ENCODE measurements at places on chromosomes 7 and 10.
A peak's percentile ranks its signal among the peaks of the same experiment; 100 is the strongest.

GRCh38 chr7:20350518-20350951 is 19.8 kb downstream of the ITGB8 start:
- no peak for DNase-seq

- DNase-seq = no peak
Observed at GRCh38 chr10:130737621-130738020, 573.9 kb downstream of the TCERG1L start.

DNA sequence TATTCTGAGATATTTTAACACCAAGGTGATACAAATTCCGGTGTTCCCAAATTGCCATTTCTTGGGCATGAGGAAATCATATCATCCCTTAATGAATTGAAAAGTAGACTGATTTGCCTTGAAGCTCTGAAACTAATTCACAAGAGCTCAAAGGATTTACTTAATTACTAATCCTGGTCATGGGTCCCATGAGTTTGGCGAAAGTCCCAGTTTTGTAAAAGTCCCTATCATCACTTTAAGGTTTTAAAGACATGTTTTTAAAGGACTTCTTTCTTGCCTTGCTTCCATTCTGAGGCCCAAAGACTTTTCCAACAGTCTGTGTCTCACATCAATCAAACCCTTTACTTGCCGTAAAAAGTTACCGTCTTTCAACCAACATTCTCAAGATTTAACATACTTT is 377.9 kb downstream of the DNAJB9 start:
- no peak for DNase-seq

GRCh38 chr10:114810926-114811325 is 10.7 kb upstream of the FHIP2A start:
- DNase-seq = no peak

DNA sequence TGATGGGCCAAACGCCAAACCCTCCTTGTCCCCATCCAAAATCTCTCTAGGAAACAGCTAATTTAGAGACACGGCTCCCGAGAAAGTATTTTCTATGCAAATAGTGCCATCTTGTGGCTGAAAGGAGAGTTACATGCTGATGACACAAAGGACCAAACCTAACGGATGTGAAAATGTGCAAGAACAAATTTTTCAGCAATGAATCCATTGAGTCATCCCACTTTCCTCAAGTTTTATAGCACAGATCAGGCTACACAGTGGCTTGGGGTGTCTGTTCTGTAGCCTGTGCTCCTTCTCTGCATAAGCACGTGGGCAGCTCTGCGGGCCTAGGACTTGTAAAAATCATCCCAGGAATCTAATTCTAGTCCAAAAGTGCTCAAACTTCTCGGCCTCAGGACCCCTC is 154.8 kb upstream of the PRR15 start:
- peak; percentile 76 for DNase-seq

DNA sequence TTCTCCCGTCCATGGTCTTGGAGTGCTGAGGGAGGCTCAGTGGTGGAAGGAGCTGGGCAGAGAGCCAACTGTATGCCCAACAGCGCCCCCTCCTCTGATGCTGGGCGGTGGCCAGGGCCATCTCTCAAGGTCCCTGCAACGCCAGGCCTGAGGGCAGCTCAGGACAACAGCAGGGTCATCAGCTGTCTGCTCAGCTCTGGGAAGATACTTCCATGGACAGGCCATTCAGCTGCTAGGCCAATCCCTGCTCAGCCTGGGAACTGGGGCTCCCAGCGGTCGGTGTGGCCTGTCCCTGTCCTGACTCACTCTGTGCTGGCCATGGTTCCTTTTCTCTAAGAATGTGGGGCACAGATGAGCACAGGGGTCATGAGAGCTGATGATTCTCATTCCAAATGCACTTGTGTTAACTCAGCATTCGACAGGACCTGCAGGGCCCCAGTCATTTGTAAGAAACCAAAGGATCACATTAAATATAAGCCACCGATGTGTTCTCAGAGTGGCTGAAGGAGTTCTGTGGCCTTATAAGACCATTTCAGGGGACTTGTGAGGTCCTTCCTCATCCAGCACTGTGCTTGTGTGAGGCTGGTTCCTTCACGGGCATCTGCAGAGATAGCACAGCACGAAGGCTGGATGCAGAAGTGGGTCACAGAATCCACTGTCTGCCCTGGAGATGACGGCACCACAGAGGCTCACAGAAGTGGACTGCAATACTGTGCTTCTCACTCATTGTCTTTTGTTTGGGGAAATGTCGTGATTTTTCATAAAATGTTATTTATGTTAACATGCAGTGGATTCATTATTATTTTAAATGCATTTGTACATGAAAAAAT is 73.0 kb downstream of the ADCY1 start:
- DNase-seq = no peak

GRCh38 chr7:92590711-92591310 is 621 bp upstream of the FAM133B start:
- DNase-seq = no peak

DNA sequence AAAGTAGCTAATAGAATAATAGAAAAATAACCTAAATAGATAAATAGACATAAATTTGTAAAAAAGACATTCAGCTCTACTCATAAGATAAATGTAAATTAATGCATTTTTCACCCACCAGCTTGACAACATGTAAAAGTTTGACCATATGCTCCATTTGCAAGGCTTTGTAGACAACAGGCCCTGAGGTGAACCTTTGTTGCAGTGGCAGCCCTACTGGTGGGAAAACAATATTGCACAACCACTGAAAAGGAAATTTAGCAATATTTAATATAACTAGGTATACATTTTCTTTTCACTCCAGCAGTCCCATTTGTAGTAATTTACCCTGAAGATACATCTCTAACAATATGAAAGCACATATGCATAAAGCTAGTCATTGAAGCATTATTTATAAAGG is 39.0 kb upstream of the ADRA2A start:
- DNase-seq = no peak

GRCh38 chr7:8082762-8083161 is 114.2 kb downstream of the GLCCI1 start:
- DNase-seq = no peak

DNA sequence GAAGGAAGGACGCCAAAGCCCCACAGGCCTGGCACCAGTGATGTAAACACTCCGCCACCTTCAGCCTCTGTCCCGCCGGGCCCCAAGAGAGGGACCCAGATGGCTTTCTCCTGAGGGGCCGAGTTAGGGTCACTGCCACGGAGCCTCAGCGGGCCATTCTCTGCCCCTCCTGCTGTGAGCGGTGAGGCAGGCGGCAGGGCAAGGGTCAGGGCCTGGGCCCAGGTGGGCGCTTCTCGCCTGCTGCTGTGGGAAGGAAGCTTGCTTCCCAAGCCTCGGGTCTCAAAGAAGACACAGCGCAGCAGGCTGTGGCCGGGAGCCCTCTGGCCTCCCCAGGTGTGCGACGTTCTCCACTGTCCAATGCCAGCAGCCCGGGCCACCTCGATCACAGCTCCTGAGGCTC is 84.8 kb downstream of the PROSER2 start:
- no peak for DNase-seq

GRCh38 chr10:97858001-97858439 is 8.4 kb downstream of the GOLGA7B start:
- DNase-seq = no peak
